ENCODE measurements at places on chromosomes 2 and 18. TPM values are rescaled to one million over a fixed set of nuclear protein-coding genes. Genes with fewer than 3 reads are reported as not detected.

Gene CNGA3
- not detected for polyA plus RNA-seq

GRCh38 chr2:18119883-18120282 lies 241.4 kb downstream of the KCNS3 start:
- no peak for DNase-seq

Gene SERPINB3
- polyA plus RNA-seq, result 0.12 TPM

GRCh38 chr18:48992133-48992532 lies 41.4 kb upstream of the SMAD7 start:
- DNase-seq, result no peak

Data from left kidney (tissue), 8 donors.